ENCODE measurements at places on chromosomes 2 and 18. TPM values are rescaled to one million over a fixed set of nuclear protein-coding genes. Genes with fewer than 3 reads are reported as not detected.

The FMNL2 gene
- total RNA-seq, result 29.1 TPM

DNA sequence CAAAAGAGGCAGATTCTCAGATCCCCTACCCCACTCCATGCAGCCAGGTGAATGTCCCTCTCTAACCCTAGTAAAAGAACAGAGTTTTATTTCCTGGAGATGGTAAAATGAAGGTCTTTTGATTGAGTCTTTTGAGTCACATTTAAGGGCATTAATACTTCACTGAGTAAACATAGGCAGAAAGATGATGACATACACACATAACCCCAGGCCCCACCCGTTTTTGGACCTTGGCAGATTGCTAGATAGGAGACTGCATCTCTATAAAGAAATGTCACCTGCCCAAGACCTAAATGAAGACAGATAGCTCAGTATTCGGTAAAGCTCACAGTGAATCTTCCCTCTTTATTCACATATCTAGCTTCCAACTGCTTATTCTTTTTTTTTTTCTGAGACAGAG is 28.3 kb upstream of the PEX13 start:
- H3K4me1 ChIP-seq, result no peaks in the 10 kb centered on the region
- DNase-seq, result no peak
- H3K4me3 ChIP-seq, result no peak overlapping the region
- H3K27me3 ChIP-seq, result no peaks in the 10 kb centered on the region
- H3K27ac ChIP-seq, result no peak overlapping the region

The DSG1 gene
- 0.05 TPM for total RNA-seq

- H3K27ac ChIP-seq, result no peak overlapping the region
- no peaks in the 10 kb centered on the region for H3K27me3 ChIP-seq
- H3K36me3 ChIP-seq, result no peaks in the 10 kb centered on the region
- no peak for DNase-seq
Measured at GRCh38 chr2:223554923-223555322, 47.2 kb downstream of the SCG2 start.

Data from astrocyte (in vitro differentiated cells and primary cell).